NCI-H187 treated with DMSO at 0.1 percent for 48 hours (cell line): ENCODE measurements at places on chromosomes 1 and 21.

- DNase-seq: no peak
Observed at GRCh38 chr1:116113615-116114014, 2.4 kb downstream of the MAB21L3 start.

- no peak for DNase-seq
Observed at GRCh38 chr1:160859166-160859565, 3.5 kb downstream of the CD244 start.

GRCh38 chr1:27097484-27097917 is 57.4 kb downstream of the SLC9A1 start:
- no peak for DNase-seq

- no peak for DNase-seq
Observed at GRCh38 chr1:170885551-170885950, 49.8 kb upstream of the MROH9 start.
